ENCODE measurements at places on chromosomes 13 and 19.
A peak's percentile ranks its signal among the peaks of the same experiment; 100 is the strongest.

- peak; percentile 60 for DNase-seq
These were observed 1.4 kb downstream of the SIAH3 start for GRCh38 chr13:45850027-45850613.

DNA sequence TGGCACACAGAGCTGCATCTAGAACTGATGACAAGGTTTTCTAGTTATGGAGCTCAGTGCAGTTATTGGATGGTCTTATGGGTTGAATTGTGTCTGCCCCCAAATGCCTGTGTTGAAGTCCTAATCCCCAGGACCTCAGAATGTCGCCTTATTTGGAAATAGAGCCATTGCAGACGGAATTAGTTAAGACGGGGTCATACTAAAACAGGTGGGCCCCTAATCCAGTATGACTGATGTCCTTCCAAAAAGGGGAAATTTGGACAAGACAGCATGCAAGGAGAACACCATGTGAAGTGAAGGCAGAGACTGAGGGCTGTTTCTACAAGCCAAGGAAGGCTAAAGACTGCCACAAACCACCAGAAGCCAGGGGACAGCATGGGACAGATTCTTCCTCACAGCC lies 148.7 kb downstream of the KCTD12 start:
- DNase-seq, result no peak

GRCh38 chr19:46213156-46213555 lies 16.4 kb upstream of the IGFL1 start:
- DNase-seq, result no peak

DNA sequence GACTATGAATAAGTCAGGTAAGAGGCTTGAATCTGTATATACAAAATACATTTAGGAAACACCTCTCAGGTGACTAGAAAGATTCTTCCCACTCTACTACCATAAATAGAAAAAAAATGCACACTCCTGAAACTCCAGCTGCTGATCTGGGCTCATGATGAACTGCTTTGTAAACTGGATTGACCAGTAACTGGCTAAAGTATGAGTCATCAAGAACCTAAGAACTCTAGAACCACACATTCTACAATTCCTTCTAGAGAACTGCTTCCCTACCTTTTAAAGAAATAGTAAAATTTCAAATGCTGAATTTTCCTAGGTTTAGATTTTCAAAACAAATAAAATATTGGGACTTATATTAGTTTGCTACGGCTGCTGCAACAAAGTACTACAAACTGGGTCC lies 55.2 kb downstream of the ELF1 start:
- DNase-seq, result no peak

GRCh38 chr13:23411706-23412105 lies 21.8 kb downstream of the SACS start:
- DNase-seq, result no peak

- DNase-seq, result no peak
These were observed 574.4 kb upstream of the SLC10A2 start for GRCh38 chr13:103640606-103641005.

DNA sequence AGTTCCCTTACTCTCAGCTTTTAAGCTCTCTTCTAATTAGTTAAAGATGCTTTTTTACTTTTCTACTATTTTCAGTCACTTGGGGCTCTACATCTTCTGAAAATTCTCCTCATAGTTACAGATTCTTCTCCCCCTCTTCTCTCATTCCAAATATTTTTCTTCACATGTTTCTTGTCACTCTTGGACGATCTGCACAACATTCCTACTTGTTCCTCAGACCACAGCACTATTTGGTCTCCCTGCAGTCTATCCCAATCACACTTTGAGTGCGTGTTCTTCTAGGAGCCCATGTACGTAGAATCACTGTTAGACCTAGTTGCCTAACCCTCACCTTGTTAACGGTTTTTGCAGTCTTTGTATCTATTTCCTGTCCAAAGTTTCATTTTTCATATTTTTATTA lies 222.5 kb upstream of the SPRY2 start:
- no peak for DNase-seq

DNA sequence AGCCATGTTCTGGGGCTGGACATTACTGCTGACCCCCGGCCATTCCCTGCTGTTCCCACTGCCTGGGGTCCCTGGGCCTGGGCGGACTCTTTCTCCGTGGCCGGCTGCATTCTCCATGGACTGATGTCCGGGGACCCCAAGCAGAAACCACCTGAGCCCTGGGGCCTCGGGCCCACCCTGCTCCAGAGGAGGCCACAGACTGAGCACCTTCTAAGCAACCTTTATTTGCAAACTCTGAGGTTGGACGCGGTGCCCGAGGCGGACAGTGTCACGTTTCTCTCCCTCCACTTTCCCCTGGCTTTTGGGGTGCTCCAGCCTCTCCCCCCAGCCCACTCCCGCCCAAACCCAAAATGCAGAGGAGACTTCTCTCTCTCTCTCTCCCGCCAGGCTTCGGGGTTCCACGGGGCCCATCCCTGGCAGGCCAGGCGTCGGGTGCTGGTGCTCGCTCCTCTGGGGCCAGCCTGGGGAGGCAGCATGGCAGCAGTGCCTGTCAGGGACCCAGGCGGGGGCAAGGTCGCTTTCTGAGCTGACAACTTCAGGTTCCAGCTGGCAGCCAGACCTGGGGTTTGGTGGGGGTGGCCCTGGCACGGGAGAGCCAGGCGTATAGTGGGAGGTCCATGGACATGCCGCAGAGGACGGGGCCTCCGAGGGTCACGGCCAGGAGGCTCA lies 2.3 kb upstream of the C19orf25 start:
- no peak for DNase-seq

DNA sequence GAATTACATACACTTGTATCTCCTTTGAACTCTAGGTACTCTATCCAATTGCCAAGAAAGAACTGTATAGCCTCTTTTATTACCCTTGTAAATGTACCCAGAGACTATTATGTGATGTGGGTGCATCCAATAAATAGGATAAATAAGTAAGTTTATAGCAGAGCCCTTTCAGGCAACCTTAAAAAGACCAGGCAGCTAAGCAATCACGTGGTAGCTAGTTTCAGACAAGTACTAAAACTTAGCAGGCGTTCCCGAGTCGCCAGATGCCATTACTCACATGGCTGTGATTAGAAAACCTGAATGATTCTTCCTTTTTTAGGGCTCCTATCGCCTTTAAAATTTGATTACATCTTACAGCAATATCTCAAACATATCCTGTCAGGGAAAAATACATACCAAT lies 1303.0 kb downstream of the EFNB2 start:
- DNase-seq, result no peak

DNA sequence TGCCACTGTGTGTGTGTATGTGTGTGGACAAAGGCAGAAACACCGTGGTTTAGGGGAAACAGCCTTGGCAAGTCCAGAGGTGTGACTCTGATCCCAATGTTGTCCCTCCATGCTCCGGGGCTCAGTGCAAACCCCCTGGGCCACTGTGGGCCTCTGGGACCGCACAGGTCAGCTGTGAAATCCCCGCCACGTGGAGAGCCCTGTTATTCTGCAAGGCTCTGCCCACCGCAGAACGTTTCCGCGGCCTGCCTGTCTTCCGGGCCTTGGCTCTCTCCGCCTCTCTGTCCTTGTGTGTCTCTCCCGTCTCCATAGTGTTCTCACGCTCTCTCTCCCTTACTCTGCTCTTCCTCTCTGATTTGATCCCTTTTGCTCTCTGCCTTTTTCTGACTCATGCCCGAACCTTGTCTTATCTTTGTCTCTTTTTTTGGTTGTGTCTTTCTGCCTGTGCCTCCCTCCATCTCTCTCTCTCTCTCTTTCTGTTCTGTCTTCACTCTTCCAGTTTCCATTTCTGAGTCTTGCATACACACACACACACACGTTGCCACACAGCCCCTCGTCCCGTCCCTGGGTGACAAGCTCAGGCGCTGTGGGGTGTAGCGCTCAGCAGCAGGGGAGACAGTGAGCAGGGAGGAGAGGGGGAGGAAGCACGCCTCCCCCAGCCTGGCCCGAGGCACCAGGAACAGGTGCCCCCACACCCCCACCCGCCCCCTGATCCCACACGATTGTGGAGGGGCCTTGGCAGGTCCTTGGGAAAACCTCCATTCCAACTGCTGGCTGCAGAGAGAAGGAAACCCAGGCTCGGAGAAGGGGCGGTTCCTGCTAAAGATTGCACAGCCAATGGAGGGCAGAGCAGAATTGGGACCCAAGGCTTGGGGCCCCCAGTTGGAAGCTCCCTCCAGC lies 3.0 kb downstream of the TTYH1 start:
- DNase-seq, result no peak

DNA sequence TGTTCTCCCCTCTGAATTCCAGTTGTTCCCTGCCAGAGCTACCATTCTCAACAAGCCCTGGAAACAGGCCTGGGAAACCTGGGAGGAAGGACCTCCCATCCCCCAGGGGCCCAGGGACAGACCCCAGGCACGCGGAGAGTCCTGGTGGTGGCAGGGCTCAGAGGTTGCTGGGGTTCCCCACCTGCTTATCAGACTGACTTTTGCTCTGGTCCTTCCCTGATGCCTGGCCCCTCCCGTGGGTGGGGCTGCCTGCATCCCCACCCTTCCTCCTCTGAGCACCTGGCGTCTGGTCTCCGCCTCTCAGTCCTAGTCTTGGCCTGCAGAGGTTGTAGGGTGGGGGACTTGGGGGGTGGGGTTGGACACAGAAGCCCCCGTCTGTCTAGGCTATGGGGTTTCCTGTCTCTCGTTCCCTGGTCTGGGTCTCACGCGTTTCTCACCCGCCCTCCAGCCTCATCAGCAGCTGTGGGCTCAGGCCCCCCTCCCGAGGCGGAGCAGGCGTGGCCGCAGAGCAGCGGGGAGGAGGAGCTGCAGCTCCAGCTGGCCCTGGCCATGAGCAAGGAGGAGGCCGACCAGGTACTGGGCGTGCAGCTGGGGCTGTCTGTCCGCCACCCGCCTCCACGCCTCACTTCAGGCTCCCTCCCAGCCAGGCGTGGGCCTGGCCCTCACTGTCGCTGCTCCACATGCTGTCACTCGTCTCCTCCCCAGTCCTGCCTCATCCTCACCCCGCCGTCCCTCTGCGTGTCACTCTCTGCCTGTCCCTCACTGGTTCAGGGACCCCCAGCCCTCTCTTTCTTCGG lies 13.6 kb downstream of the EPN1 start:
- DNase-seq, result peak; percentile 76

DNA sequence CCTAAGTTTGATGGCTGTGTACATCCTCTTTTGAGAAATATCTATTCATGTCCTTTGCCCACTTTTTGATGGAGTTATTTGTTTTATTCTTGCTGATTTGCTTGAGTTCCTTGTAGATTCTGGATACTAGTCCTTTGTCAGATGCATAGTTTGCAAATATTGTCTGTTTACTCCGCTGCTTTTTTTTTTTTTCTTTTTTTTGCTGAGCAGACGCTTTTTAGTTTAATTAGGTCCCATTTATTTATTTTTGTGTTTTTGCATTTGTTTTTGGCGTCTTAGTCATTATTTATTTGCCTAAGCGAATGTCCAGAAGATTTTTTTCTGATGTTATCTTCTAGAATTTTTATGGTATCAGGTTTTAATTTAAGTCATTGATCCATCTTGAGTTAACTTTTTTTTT lies 114.9 kb downstream of the GPC6 start:
- DNase-seq, result no peak

- DNase-seq, result no peak
These were observed 3.2 kb downstream of the MCF2L start for GRCh38 chr13:112972258-112972657.

GRCh38 chr19:31991984-31992655 lies 353.3 kb upstream of the ZNF507 start:
- DNase-seq, result no peak

GRCh38 chr13:38804536-38804935 lies 117.7 kb downstream of the FREM2 start:
- no peak for DNase-seq

DNA sequence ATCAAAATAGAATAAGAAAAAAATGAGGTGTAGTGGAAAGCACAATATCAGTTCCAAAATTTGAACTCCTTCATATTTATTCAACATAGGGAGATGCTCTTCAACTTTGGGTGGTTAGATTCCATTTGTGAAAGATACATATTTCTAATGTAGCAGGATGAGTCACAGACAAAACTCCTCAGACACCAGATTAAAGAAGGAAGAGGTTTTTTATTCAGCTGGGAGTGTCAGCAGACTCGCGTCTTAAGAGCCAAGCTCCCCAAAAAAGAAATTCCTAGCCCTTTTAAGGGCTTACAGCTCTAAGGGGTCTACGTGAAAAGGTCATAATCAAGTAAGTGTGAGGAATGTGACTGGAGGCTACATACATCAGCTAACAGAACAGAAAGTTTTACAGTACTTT lies 6.8 kb upstream of the ZNF765 start:
- no peak for DNase-seq

GRCh38 chr19:4604912-4605311 lies 34.4 kb upstream of the TNFAIP8L1 start:
- DNase-seq, result no peak

All from glutamatergic neuron (in vitro differentiated cells).